ENCODE measurements at places on chromosomes 7 and 10.

- no peak for DNase-seq
Observed at GRCh38 chr7:99449326-99449725, 10.6 kb downstream of the CPSF4 start.

DNA sequence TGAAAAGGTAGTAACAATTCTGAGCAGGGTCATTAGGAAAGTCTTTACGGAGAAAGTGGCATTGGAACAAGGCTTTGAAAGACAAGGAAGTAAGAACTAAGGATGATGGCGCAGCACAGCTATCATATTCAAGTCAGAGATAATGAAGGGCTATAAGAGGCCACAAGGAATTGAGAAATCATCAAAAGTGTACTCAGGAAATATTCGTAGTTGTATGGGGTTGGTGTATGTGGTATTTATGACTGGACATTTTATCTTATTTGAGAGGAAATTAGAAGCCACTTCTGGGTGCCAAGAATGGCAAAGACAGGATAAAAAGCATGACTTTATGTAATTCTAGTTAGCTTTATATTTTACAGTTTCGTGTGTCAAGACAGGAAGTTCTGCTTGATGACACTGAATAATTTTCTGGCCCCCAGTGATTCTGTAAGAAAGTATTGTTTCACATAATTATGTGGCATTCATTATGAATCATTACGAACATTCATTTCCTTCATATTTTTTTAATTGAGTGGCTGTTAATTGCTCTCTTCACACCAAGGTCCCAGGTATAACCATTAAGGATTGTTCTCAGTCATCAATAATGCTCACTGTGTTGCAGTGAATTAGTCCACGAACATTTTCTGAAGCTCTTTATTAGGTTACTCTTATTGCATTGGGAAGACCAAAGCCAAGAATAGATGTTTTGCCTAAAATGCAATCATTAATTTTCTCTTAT lies 244.3 kb downstream of the PHF14 start:
- DNase-seq = no peak

DNA sequence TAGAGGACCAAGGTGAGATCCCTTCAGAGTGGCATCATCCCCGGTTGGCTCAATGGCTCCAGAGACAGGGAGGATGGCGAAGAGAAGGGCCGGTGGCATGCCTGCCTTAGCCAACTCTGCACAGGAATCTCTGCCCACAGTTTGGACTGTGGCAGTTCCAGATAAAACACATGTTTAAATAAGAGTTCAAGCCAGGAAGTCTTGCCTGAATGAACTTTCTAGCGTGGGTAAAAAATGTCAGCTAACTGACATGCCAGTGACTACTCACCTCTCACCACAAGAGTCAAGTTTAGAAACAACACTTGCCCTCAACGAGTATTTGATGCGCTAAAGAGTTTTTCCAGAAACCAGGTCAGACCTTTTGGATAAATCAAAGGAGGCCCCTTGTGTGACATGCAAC lies 3.0 kb downstream of the NOD1 start:
- no peak for DNase-seq

GRCh38 chr10:44574596-44575480 lies 189.9 kb upstream of the CXCL12 start:
- no peak for DNase-seq

DNA sequence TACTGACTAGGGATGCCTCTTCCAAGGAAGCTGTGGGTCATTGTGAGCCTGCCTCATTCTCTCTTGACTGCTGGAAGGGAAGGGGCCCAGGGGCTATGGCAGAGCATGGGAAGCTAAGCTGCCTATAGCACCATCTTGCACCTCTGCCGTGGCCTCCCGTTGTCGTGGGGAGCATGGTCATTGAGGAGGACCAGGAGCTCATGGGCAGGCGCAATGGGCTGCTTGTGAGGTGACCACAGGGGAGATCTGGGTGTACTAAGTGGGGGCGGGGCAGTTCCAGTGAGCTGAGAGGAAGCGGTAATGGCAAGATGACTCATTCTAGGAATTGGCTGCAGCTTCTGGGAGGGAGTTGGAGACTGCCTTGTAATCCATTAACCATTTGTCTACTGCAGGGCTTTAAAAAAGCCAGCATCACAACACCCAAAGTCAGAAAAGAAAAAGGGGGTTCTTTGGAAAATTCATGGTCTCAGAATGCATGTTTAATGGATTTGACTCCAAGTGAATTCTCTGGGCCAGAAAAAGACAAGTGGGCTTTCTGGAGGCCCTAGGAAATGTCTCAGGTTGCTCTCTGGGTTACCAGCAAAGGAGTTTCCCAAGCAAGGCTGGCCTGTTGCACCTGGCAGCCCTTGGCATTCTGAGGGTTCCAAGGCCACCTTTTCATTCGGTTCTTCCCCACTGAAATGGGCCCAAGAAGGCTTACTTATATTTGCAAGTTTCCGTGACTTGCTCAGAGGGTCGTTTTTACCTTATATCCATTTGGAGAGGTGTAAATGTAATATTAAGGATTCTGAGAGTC lies 3.6 kb downstream of the DUSP5 start:
- DNase-seq = peak; percentile 88

GRCh38 chr10:77192402-77192801 lies 445.2 kb downstream of the KCNMA1 start:
- no peak for DNase-seq

DNA sequence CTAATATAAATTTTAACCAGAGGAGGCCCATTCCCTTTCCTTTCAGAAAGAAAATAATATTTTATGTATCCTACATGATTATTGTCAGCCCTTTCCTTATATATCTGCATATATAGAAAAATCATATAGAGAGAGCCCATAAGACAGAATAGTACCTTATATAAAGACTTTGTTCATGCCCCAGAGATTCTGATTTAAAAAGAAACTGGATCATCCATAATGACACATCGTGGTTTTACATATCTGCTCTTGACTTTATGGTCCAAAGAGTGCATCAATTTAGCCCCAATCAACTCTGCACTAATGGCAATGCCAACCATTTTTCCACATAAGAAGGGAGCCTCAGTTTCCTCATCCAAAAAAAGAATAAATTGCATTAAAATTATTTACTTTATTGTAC lies 937.5 kb downstream of the GATA3 start:
- no peak for DNase-seq

DNA sequence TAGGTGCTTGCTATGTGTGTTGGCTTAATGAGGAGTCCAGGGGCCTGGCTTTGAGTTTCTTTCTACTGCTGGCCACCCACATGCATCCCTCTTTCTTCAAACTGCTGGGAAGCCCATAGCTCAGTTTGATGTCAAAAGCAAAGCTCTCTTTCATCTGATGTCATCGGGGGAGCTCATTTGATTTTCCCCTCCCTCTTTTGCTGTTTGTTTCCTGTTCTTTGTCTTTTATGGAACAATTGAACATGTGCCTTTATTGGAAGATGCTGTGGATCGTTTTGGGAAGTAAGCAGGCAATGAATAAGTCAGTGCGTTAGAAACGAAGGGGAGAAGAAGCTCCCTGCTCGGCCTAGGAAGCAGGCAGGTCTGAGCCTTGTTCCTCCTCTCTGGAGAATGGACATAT lies 140.7 kb downstream of the GRK5 start:
- DNase-seq = no peak

- DNase-seq = no peak
Observed at GRCh38 chr7:1586827-1587705, 17.2 kb upstream of the PSMG3 start.

DNA sequence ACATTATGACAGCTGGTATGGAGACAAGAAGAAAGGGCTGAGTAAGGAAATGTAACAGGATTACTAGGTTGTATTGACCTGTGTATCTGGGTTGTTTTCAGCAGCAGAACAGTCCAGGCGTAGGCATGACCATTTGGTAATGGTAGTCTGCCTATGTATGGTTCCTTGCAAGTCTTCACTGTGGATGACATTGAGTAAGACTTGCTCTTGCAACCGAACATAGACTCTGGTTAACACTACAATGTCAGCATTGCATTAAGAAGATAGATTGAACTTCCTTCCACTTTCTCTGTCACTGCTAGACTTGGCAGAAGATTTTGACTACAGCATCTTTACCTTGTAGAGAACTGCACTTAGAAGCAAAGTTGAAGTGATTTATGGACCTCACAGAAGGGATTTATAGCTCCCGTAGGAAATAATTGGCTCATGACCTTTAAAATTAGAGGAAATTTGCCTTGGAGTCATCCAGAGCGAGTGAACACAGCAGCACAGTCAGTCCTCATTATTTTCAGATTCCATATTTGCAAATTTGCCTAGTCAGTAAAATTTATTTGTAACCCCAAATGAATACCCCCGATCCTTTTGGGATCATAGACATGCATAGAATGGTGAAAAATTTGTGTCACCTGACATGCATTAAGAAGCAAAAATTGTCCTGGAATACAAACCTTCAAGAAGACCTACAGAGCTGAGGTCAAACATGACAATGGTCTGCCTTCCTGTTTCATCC lies 79.6 kb upstream of the STRIP2 start:
- no peak for DNase-seq

GRCh38 chr7:72337390-72338167 lies 74.6 kb downstream of the CALN1 start:
- DNase-seq = no peak

GRCh38 chr7:12961910-12962480 lies 274.6 kb downstream of the ARL4A start:
- DNase-seq = no peak

- DNase-seq = peak; percentile 85
Observed at GRCh38 chr10:22340329-22341189, 4.7 kb upstream of the SPAG6 start.

DNA sequence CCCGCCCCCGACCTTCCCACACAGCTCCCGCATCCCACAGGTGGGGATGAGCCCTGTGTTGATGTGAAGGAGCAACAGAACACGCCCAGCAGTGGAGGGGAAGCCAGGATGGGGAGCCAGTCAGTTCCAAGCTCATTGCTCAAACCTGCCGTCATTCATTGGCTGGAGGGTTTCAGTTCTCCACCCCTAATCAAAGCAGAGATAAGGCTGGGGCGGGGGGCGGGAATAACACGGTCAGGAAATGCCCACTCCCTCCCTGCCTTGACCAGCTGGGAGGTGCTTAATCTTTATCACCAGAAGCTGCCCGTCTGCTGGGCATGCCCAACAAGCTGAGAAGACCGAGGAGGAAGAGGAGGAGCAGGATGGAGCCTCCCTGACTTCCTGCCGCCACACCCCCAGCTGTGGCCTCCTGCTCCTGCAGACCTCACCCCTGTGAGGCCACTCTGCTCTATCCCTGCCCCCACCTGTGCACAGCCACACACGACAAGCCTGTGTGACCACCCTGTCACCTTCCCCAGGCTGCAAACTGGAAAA lies 265.1 kb downstream of the ZEB1 start:
- DNase-seq = no peak

- DNase-seq = no peak
Observed at GRCh38 chr10:32937911-32938424, 20.1 kb downstream of the ITGB1 start.

- no peak for DNase-seq
Observed at GRCh38 chr7:132972745-132973144, 109.1 kb downstream of the CHCHD3 start.
